ENCODE measurements at places on chromosomes 2 and 18.

GRCh38 chr2:238187618-238188548, 15.6 kb downstream of the ILKAP start:
- DNase-seq: no peak

DNA sequence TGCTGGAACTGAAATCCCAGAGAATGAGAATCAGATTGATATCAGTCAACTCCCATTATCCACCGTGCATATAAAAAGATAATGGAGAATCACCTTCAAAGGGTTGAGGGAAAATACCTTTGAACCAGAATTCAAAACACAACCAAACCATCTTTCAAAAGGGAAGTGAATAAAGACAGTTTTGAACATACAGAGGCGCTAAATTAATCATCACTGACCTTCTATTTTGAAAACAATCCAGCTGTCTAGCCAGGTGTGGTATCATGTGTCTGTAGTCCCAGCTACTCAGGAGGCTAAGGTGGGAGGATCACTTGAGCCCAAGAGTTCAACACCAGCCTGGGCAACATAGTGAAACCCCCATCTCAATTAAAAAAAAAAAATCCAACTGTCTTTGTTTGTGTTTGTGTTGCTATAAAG, 63.6 kb downstream of the TRABD2A start:
- DNase-seq: no peak

DNA sequence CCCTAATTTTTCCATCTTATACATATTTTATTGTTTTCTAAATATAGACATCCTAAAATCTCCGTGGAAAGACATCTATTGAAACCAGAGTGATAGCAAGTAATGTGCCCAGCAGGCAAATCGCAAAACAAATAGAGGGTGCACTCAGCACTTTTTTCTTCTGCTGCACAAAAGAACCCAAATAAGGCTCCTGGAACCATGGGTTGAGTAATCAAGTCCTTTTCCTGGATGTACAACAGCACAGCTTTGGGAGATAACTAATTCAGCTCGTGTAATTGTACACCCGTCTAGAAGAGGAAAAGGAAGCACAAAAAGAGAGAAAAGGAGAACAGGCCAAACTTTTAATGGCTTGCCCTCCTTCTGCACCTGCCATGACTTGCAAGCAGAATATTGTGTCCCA, 126.9 kb upstream of the TLK1 start:
- DNase-seq: no peak

DNA sequence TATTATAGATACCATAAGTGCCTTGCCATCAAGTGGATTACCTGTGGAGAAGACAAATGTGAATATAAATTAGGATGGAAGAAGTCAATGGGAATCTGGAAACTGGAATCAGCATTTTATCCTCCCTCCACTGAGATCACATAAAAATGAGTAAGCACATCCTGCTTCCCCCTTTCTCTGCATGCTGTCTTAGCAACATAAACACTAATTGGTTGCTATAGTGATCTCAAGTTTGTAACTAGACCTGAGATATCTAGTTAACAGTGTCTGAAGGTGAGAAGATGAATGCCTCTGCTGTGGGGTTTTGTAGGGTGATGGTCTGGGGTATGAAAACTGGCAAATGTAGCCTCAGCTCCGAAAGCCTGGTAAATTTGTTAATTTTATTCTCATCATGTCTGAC, 1357.5 kb upstream of the CELF4 start:
- no peak for DNase-seq

- DNase-seq: no peak
These were observed 29.1 kb downstream of the STK25 start for GRCh38 chr2:241479026-241479898.

- no peak for DNase-seq
These were observed 6.5 kb downstream of the SLC66A3 start for GRCh38 chr2:11161747-11162146.

- DNase-seq: no peak
These were observed 7.9 kb upstream of the THUMPD2 start for GRCh38 chr2:39786761-39787522.

DNA sequence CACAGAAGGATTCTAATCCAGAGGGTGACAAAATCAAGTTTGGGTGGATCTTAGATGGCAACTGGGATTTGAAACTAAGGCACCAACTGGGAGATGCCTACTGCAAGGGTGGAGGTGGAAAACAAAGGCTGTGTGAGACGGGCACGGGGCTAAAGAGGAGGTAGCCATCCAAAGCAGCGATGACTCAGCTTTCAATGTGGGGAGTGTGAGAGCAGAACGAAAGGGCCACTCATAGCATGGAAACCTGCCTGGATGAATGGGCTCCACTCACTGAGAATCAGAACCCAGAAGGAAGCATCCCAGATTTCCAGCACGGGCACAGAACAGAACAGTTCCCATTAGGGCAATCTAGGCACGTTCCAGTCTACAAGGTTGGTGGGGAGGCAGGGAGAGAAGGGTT, 159.5 kb downstream of the COL4A4 start:
- no peak for DNase-seq

- DNase-seq: no peak
These were observed 33.0 kb downstream of the LANCL1 start for GRCh38 chr2:210443527-210443926.

DNA sequence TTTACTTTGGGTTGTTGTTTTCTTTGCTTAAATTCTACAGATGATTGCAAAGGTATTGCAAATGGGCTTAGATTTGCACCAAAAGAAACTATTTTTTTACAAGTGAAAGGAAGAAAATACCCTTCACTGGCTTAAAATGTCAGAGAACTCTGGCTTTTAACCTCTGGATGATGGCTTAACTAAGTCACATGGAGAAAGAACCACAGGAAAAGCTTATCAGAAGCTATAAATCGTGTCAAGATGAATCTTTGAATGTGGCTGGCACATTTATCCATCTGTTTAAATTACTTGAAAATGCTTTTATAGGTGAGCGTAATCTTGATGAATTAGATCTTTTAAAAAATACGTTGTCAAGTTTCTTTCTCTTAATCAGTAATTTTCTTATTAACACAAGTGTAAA, 32.0 kb upstream of the CCDC178 start:
- no peak for DNase-seq

- DNase-seq: no peak
These were observed 390.8 kb downstream of the TGIF1 start for GRCh38 chr18:3840766-3841165.

DNA sequence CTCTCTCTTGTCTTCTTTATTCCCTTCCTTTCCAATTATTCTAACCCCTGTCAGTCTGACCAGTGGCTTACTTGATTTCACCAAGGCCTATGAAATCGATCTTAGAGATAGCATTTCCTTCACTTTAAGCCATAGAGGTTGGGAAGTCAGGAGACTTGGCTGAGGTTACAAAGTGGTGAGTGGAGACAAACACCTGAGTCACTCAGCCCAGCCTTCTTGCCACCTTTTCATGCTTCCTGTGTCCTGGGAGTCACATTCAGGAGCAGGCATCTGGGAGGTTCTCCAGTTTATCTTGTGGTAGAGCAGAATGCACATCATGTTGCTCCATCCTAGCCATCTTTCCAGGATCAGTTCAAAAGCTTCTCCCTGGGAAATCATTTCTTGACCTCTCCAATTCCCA, 59.1 kb downstream of the VSNL1 start:
- DNase-seq: no peak

DNA sequence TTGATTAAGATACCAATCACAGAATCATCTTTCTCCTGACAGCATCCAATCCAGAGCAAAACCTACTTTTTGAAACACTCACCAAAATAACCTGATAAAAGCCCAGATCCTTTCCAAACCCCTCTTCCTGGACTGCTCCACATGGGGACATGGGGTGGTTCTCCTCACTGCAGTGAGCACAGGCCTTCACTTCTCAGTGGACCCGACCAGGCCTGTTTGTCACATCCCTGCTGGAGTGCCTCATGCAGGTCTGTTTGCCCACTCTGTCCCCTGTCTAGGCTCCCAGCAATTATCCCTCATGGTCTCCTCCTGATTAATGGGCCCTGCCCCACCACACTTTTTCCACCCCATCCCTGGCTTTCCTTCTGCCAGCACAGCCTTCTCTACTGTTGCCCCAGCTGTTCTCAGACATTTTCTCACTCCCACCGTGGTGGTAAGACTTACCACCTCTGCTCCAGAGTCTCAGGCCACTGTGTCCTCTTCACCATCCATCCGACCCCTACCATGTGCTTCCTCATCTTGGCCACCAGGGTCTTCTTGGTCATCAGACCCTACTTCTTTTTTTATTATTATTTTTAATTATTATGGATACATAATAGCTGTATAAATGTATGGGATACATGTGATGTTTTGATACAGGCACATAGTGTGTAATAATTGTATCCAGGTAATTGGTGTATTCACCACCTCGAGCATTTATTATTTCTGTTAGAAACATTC, 21.1 kb downstream of the MRPL30 start:
- DNase-seq: no peak

DNA sequence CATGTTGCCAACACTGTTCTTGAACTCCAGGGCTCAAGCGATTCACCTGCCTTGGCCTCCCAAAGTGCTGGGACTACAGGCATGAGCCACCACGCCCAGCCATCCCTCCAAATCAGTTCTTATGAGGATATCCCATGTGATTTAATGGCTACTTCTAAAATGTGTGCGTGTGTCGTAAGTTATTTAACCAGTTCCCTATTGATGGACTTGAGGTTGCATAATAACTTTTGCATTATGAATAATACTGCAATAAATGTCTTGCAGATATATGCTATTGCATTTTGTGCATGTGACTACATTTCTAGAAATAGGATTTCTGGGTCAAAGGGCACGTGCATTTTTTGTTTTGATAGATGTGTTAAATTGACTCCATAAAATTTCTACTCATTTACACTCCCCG, 19.0 kb downstream of the DIPK1C start:
- DNase-seq: no peak

GRCh38 chr2:238601433-238602222, 174.9 kb downstream of the ASB1 start:
- DNase-seq: no peak

DNA sequence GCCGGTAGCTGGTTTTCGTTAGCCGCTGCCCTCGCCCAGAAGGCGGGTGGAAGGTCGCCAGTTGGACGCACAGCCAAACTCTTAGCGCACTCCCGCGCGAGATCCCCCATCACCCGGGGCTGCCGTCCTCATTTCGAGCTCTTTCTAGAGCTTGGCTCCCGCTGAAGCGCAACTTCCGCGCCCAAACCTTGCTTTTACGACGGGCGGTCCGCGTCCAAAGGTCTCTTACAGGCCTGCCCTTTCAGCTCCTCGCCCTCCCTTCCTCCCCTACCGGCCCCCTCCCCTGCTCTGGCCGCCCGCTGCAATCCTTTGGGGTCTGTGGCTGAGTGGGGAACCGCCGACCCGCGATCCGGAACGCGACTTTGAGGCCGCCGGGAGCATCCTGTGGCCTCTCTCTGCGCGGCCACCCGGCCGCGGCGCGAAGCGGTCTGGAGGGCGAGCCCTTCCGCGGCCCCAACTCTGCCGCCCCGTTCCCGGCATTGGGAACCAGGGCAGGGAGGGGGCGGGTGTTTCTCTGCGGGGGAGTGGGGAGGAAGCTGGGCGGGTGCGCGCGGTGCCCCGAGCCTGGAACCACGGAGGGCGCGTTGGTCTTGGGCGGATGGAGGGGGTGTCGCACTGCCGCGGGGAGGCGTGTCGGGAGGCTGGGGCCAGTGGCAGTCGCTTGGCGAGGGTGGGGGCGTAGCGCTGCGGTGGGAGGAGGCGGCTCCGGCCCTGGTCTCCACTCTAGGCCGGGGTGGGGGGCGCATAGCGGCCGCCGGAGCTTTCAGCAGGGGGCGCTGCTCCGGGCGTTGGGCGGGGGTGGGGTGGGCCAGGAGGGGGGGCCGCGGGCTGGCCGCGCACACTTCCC, at the start of gene GDF7:
TSS of gene GDF7 (plus strand) at position 841 of the 847 bp plus-strand sequence. CDS start 96 bp downstream, outside the sequence.
- no peak for DNase-seq

DNA sequence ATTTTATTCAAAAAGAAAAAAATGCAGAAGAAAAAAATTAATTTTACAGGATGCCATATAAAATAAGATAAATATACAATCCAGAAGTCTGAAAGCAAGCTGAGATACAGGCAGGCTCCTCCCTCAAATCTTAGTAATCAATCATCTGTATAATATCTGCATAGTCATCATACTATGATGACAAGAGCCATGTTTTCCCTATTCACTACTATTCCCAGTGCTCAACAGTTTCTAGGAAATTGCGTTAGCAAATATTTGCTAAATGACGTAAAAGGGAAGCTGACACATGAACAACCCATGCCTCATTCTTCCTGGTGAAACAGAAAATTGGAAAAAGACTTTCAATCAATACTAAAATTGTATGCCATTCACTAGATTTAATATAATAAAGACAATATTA, 793.2 kb downstream of the SUCLG1 start:
- no peak for DNase-seq

- DNase-seq: no peak
These were observed 5.8 kb downstream of the CUL3 start for GRCh38 chr2:224579411-224579810.

- no peak for DNase-seq
These were observed 3.6 kb downstream of the GPC1 start for GRCh38 chr2:240438810-240439697.

GRCh38 chr2:10762651-10763460, 41.4 kb downstream of the ATP6V1C2 start:
- DNase-seq: no peak

GRCh38 chr2:61660511-61661388, 122.6 kb upstream of the XPO1 start:
- no peak for DNase-seq

- no peak for DNase-seq
These were observed 2.8 kb upstream of the SGO2 start for GRCh38 chr2:200523158-200523557.

DNA sequence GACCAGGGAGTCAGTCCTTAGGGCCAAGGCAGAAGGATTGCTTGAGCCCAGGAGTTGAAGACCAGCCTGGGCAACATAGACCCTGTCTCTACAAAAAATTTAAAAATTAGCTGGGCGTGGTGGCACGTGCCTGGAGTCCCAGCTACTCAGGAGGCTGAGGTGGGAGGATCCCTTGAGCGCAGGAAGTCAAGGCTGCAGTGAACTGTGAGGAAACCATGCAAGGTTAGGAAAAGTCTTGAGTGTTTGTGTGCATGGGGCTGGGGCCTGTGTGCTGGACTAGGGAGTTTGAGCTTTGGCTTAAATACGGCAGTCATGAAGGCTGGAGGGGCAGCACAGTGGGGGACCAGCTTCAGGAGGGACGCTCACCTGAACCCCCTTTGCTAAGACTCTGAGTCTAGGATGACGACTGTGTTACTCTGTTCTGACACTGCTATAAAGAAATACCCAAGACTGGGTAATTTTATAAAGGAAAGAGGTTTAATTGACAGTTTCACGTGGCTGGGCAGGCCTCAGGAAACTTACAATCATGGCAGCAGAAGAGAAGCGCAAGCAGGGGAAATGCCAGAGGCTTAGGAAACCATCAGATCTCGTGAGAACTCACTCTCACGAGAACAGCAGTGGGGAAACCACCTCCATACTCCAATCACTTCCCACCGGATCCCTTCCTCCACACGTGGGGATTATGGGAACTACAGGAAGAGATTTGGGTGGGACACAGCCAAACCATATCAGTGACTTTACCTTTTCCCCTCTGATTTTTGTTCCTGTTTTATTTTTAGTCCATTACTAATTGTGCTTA, 39.4 kb downstream of the GORASP2 start:
- DNase-seq: no peak

DNA sequence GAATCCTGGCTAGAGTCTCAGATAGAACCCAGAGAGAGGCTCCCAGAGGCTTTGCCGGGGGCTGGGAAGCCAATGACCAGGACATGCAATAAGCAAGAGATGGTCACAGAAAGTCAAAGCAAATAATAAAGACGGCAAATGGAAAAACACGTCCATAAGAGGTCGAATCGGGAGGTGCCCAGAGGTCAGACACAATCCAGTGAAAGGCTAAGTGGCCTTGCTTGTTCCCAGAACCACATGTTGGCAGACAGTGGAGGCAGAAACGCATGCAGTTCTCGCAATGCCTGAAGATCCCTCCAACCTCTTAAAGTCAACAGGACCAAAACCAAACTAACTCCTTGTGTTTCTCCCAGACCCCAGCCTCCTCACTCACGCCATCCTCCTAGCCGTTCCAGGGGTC, 3.0 kb downstream of the CYB5A start:
- DNase-seq: no peak
